Natural killer cell treated with Interleukin-12 subunit alpha and Interleukin-12 subunit beta and Interleukin-15 and Interleukin-18, amount 100 ng/mL, for 72 hours (primary cell): ENCODE measurements at places on chromosomes 7 and 10. TPM values are rescaled to one million over a fixed set of nuclear protein-coding genes. Genes with fewer than 3 reads are reported as not detected.

The TSPAN33 gene
- total RNA-seq = 74.0 TPM

The DMBT1 gene
- not detected for total RNA-seq

The TACC2 gene
- not detected for total RNA-seq

The CLRN3 gene
- not detected for total RNA-seq

The NUDCD3 gene
- 108 TPM for total RNA-seq
